DND-41 (cell line): ENCODE measurements at places on chromosomes 1 and 21.

DNA sequence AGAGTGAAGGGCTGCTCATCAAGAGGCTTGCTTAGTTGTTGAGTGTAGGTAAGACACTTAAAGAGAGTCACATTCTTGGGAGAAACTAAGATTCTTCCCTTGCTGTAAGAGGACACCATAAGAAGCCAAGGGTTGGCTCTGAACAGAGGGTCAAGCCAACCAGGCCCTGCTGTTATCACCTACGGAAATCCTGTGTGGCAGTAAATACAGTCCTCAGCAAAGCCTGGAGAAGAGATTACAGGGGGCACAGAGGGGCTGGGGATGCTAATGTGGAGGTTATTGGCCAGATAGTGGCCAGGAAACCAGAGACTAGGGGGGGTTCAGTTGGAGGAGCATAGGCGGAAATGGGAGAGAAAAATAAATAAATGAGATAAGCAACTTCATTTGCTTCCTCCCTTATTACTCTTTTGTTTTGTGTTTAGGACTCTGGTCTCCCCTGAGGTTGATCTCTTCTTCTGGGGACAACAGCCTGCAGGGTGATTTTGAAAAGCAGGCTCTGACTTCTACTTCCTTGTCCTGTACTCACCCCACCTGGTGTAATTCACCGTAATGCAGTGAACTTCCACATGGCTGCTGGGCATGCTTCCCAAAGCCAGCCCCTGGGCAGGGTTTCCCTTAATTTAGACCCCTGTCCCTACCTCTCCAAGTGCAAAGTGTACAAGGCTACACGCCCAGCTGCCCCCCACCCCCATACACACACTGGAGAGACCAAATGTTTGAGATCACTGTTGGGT is 40.9 kb downstream of the MTARC1 start:
- DNase-seq = no peak

- no peak for DNase-seq
Observed at GRCh38 chr1:116024626-116025025, 48.3 kb downstream of the SLC22A15 start.

DNA sequence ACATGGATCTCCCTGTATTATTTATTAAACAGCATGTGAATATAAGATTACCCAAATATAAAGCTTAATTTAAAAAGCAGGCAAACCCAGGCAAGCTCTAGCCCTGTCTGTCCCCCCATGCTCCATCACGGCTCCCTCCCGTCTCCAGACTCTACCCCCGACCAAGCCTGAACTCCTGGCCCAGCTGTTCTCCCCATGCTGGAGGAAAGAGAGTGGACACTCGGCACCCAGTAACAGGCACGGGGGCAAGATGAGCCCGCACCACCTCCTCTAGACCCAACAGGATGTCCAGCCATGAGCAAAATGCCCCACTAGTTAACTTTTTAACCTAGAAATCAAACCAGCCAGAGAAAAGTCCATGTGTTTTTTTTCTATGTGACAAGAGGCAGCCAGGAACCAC is 19.3 kb downstream of the SLC19A1 start:
- DNase-seq = no peak

- DNase-seq = no peak
Observed at GRCh38 chr1:17304151-17304825, 3.7 kb upstream of the PADI4 start.

- DNase-seq = no peak
Observed at GRCh38 chr1:181456551-181456950, 26.8 kb upstream of the CACNA1E start.

- DNase-seq = no peak
Observed at GRCh38 chr1:233412812-233413211, 85.3 kb downstream of the MAP3K21 start.
